Stimulated activated CD4-positive, alpha-beta T cell treated with anti-CD3 and anti-CD28 coated beads, Interleukin-2, amount 100 ng/mL, for 24 hours (primary cell): ENCODE measurements at places on chromosomes 6 and 20.

- no peak for DNase-seq
These were observed 159.2 kb upstream of the COL21A1 start for GRCh38 chr6:56406276-56407269.

GRCh38 chr6:107941199-107941598 lies 16.8 kb downstream of the SEC63 start:
- DNase-seq, result no peak

GRCh38 chr20:6838181-6838826 lies 70.8 kb downstream of the BMP2 start:
- DNase-seq, result no peak

GRCh38 chr6:15473174-15473573 lies 189.7 kb downstream of the DTNBP1 start:
- no peak for DNase-seq

DNA sequence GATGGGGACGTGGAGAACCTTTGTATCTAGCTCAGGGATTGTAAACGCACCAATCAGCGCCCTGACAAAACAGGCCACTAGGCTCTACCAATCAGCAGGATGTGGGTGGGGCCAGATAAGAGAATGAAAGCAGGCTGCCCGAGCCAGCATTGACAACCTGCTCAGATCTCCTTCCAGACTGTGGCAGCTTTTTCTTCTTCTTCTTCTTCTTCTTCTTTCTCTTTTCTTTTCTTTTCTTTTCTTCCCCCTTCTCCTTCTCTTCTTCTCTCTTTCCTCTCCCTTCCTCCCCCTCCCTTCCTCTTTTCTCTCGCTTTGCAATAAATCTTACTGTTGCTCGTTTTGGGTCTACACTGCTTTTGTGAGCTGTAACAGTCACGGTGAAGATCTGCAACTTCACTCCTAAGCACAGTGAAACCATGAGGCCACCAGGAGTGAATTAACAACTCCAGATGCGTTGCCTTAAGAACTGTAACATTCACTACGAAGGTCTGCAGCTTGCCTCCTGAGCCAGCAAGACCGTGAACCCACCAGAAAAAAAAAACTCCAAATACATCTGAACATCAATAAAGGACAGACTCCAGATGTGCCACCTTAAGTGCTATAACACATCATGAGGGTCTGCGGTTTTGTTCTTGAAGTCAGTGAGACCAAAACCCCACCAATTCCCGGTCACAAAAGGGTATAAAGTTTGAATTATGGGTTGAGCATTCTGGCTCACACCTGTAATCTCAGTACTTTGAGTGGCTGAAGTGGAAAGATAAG lies 19.6 kb upstream of the SERPINB1 start:
- no peak for DNase-seq

DNA sequence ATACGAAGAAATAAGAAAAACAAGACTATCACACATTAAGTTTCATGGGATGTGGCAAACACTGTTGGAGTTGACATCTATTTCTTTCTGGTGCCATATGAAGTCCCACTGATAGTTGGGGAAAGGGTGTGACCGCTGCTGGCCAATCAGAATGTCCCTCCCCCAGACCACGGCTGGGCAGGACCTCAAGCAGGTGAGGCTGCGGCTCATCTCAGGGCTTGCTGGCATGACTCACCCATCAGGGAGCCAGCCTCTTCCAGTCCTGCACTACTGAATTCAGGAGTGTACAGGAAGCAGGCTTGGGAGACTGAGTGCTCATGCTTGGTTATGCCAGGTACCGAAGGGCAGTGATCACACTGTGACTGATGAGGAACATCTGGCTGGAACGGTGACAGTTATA lies 18.9 kb downstream of the PREP start:
- DNase-seq, result no peak

DNA sequence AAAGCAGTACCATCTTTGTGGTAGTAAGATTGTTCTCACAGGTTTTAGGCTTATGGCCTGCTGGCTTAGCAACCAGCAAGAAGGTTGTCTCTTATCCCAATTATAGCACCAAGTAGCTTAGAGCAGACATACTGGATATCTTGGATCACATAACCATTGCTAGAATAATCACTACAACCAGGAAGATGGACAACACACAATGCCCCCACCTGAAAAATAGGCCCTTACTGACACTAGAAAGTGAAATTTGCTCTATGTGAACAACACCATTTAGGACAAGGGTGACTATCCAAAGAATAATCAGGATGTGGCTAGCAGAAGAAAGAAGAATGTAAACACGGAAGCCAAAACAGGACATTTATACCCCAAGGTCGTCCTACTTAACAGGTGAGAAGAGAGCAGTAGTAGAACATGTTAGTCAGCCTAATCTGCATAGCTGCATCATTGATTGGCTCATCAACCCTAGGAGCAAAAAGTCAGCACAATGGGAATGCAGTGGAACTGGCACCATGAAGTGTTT lies 172.7 kb upstream of the MARCKS start:
- DNase-seq, result no peak

DNA sequence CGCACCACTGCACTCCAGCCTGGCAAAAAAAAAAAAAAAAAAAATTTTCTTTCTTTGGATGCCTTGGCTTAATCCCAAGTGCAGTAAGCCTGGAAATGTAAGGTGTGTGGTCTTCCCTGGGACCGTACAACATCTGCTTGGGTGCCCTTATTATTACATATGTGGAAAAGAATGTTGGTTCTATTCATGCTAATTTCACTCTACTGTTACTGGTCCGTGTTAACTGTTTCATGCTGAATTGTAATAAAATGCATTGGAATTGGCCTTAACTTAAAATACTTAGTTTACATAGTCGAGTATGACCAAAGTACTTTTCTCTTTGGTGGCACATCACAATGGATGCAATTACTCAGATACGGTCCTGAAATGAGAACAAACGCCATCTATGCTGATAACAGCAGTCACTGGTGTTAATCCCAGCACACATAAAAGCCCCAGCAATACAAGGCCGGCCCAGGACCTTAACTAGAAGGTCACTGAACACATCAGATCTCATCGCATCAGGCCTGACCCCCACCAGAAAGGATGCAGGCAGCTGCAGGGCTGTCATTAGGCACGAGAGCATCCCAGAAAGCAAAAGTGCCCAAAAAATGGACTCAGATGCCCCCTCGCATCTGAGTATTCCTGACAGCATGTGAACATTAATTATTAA lies 1.2 kb downstream of the SERPINB6 start:
- no peak for DNase-seq

- no peak for DNase-seq
These were observed 27.6 kb downstream of the GRM1 start for GRCh38 chr6:146056506-146056905.

DNA sequence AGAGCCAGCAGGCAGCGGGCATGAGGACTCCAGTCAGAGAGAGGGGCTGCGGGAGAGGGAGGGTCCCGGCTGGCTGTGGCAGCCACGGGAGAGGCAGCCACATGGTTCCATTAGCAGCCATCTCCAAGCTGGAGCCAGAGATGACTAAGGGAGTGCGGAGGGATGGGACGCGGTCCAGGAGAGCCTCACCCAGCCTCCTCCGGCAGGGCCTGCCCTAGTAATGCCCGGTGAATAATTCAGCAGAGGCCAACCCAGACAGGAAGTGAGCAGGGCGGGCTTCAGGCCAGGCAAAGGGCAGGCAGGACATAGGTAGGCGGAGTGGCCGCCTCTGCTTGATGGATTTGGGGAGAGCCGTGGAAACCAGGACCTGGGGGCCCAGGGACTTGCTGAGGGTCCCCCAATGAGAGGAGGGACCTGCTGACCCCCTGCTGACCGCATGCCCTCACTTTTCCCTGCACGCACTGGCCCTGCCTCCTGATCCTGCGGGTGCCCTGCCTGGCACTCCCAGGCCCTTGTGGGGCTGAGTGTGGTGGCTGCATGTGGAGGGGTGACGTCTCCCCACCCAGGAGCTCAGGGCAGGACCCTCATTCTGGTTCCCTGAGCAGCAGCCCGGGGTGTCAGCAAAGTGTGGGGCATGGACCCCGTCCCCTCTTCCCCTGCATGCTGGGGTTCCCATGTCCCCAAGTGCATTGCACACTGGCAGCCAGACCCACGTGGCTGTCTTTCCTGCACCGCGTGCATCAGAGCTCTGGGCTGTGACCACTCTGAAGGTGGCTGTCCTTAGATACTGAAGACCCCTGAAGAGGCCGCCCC lies 51.8 kb upstream of the SLCO4A1 start:
- no peak for DNase-seq

DNA sequence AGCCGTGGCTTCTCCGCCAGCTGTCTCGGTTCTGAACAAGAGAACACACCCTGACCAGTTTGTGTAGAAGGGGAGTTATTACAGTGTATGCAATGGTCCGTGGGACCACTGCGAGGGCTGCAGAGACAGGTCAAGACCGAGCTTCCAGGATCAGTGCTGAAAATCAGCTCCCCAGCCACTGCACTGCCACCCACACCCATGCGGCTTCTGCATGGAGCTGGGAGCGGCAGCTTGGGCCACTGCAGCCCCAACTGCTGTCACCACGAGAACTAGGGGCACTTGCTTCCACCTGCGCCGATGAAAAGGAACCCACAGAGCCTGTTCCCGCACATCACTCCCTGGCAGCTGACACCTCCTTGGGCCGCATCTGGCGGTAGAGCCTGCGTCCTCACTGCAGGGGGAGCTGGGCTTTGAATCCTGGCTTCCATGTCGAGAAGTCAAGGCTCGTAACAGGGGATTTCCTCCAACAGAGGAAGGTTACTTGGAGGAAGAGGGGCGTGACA lies 56.2 kb downstream of the TMEM242 start:
- no peak for DNase-seq

GRCh38 chr20:41398408-41398807 lies 31.8 kb upstream of the EMILIN3 start:
- no peak for DNase-seq

GRCh38 chr20:5504061-5504739 lies 187.4 kb upstream of the PROKR2 start:
- DNase-seq, result peak; percentile 24

GRCh38 chr20:23776067-23776771 lies 25.5 kb upstream of the CST1 start:
- no peak for DNase-seq

- peak; percentile 89 for DNase-seq
These were observed at the start of the genes RPRD1B and TTI1 for GRCh38 chr20:38033330-38034107. Gene RPRD1B (plus strand): TSS chr20:38033746. CDS start chr20:38033948, 202 bp downstream. Gene TTI1 (minus strand): TSS chr20:38033456. CDS start chr20:38013816, 19,640 bp downstream.

DNA sequence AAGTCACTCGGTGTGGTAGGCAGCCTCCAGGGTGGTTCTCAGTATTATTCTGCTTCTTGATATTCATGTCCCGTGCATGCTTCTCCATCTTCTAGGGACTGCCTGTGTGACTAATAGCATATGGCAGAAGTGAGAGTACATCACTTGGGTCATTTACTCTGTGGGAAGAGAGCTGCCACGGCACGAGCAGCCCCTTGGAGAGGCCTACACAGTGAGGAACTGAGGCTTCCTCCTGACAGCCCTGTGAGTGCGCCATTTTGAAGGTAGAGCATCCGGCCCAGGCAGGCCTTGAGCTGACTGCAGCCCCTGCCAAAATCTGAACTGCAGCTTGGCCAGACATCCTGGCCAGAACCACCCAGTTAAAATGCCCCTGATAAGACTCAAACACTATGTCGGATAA lies 17.3 kb upstream of the MCUR1 start:
- DNase-seq, result no peak

- no peak for DNase-seq
These were observed 534.3 kb downstream of the COL12A1 start for GRCh38 chr6:74671558-74672025.
